Spinal cord (tissue), 10 donors: ENCODE measurements at places on chromosomes 1 and 21. TPM values are rescaled to one million over a fixed set of nuclear protein-coding genes. Genes with fewer than 3 reads are reported as not detected.
A peak's percentile ranks its signal among the peaks of the same experiment; 100 is the strongest.

SPRR1B gene
- polyA plus RNA-seq = not detected

GSTM5 gene
- polyA plus RNA-seq = 21.0 TPM

RRP1B gene
- polyA plus RNA-seq = 25.8 TPM

SLFNL1 gene
- polyA plus RNA-seq = 1.4 TPM

RASAL2 gene
- polyA plus RNA-seq = 21.6 TPM

HPDL gene
- polyA plus RNA-seq = 3.3 TPM

SLC6A9 gene
- polyA plus RNA-seq = 143 TPM

PLA2G2A gene
- polyA plus RNA-seq = 0.20 TPM

TCEA3 gene
- 17.8 TPM for polyA plus RNA-seq

CFAP45 gene
- polyA plus RNA-seq = 11.7 TPM

NBPF11 gene
- polyA plus RNA-seq = 17.9 TPM

KRTAP24-1 gene
- not detected for polyA plus RNA-seq

IVL gene
- not detected for polyA plus RNA-seq

OR2T1 gene
- not detected for polyA plus RNA-seq

GRHL3 gene
- polyA plus RNA-seq = 2.9 TPM

HEYL gene
- 9.8 TPM for polyA plus RNA-seq

CALML6 gene
- 0.95 TPM for polyA plus RNA-seq

DPYD gene
- polyA plus RNA-seq = 3.7 TPM

DNA sequence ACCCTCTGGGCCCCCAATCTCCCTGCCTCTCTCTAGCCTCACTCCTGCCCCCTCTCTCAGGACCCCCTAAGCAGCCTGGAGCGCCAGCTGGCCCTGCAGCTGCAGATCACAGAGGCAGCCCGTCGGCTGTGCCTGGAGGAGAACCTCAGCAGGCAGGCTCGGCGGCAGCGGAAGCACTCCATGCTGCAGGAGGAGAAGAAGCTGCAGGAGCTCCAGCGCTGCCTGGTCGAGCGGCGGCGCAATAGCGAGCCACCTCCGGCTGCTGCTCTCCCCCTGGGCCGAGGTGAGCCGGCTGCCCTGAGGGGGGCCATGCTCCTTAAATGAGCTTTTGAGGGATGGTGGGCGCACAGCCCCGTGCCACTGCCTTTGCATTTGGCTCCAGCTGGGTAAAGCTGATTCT lies 6.2 kb downstream of the INAVA start:
- DNase-seq = no peak

DNA sequence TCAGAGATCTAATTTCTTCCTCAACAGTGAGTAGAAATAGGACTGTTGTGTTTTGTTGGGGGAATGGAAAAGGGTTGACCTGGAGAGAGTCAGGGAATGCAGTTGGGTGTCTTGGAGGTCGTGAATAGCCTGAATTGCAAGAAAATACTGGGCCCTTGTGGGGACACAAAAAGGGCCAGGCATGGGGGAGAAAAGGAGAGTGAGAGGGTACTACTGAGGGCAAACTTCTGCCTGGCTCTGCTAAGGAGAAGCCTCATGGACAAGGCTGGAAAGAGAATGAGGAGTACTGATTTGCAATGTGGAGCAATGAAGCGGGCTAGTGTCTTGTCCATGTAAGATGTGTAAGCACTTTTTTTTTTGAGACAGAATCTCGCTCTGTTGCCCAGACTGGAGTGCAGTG lies 96.2 kb upstream of the IRF2BP2 start:
- no peak for DNase-seq

DNA sequence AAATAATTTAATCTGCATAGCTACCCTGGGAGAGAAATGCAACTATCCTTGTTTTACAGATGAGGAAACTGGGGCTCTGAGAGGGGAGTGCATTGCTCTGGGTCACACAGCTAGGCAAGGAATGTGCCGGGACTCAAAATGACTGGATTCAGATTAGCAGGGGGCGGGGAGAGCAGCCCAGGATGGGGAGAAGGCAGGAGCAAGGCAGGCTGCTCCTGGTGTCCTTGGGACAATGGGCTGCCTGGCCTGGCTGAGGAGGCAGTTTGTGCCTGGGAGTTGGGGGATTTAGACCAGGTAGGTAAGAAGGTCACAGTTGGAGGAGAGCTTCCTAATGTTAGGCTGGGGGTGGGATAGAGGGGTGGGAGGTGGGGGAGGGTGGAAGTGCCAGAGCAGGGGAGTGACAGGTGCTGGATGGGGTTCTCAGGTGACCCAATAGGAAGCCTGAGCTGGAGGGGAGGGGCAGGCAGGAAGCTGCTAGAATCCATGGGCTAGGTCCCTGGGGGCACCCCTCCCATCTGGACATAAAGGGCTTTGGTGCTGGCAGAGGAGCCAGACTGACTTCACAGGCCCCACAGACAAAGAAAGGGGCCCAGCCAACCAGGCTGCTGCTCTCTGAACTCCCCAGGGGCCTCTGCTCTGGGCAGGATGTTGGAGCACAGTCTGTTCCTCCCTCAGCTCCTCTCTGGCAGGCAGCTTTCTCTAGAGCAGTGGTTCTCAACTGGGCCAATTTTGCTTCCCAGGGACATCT lies 29.0 kb downstream of the TRIM62 start:
- peak; percentile 42 for DNase-seq

- peak; percentile 43 for DNase-seq
Observed at GRCh38 chr1:215637041-215637573, 70.0 kb downstream of the KCTD3 start.

DNA sequence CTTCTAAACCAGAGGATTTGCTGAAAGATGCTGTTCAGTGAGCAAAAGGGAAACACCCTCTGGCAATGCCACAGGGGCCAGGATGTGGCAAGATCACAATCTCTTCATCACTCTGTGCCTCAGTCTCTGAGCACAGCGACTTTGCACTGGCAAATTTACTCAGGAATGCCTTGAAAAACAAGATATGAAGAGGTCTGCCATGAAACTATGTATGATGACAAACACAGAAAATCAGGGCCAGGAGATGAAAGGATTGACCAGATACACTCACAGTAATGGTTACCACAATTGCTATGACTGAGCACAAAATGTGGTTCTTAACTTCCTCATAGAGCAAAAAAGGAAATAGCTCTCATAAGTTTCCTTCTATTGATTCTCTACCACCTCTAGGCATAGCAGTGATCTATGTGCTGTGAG lies 5.8 kb downstream of the TTC13 start:
- no peak for DNase-seq

- no peak for DNase-seq
Observed at GRCh38 chr1:202568410-202568809, 141.8 kb downstream of the SYT2 start.

GRCh38 chr1:89831462-89832120 lies 10.8 kb downstream of the LRRC8D start:
- peak; percentile 53 for DNase-seq

- no peak for DNase-seq
Observed at GRCh38 chr1:156559086-156559796, 13.1 kb downstream of the IQGAP3 start.

DNA sequence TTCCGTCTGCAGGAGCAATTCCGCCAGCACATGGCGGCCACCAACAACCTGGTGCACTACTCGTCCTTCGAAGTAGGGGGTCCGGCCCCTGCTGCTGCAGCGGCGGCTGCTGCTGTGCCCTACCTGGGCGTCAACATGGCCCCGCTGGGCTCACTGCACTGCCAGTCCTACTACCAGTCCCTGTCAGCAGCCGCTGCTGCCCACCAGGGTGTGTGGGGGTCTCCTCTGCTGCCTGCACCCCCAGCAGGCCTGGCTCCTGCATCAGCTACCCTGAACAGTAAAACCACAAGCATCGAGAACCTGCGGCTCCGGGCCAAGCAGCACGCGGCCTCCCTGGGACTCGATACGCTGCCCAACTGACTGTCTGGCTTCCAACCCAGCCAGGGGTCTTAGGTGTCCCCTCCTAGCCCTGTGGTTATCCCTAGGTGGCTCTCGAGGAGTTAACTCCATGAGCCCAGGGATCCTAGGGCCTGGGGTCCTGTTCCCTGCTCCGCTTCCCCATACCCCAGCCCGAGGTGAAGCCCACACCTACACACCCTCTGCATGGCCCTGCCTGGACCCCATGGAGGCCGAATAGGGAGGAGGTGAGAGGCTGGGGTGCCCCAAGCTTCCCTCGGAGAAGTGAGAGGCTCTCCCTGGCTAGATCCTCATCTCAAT lies 22.6 kb downstream of the DMBX1 start:
- no peak for DNase-seq

- no peak for DNase-seq
Observed at GRCh38 chr1:213457186-213457585, 406.1 kb downstream of the RPS6KC1 start.

DNA sequence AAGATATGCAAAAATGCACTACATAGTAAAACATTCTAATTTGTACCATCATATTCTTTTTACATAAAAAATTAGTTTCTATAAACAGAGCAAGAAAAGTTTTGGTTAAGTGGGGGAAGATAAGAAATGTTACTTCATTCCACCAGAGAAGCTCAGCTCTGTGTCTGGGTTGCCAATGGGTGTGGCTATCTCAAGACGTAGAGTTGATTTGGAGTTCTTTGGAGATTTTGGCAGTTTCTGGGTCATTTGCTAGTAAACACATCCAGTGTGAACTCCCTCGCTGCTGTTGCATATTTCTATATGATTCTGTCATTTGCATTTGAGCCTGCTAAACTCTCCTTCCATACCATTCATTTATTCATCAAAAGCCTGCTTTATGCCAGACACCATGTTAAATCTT lies 7.2 kb downstream of the RGL1 start:
- DNase-seq = no peak

GRCh38 chr1:205301205-205301821 lies 20.2 kb downstream of the NUAK2 start:
- no peak for DNase-seq

DNA sequence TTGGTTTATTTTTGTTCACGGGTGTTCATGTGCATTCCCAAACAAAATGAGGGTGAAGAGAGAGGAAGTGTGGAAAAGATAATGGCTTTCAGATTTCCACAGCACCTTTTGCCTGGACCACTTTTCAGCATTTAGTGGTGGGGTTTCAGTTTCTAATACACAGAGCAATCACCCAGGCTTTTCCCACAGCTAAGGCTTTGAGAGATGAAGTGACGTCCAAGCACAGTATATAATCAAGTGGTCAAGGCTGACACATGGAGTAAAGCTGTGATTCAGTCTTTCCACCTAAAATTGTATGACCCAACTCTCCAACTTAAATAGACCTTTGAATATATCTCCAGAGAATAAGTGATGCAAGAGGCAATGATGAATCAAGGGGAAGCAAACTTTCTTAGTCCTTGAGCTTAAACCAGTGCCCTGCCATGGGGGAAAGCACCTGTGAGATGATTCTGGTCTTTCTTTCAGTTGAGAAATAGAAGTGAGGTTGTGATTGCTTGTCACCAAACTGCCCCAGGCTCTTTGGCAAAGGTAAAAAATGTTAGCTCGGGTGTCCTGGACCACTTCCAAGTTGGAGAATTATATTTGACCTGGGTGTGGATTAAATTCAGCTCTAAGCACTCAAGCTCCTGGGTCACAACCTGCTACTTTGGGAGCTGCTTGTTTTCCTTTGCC lies 2.4 kb upstream of the PIK3R3 start:
- no peak for DNase-seq

DNA sequence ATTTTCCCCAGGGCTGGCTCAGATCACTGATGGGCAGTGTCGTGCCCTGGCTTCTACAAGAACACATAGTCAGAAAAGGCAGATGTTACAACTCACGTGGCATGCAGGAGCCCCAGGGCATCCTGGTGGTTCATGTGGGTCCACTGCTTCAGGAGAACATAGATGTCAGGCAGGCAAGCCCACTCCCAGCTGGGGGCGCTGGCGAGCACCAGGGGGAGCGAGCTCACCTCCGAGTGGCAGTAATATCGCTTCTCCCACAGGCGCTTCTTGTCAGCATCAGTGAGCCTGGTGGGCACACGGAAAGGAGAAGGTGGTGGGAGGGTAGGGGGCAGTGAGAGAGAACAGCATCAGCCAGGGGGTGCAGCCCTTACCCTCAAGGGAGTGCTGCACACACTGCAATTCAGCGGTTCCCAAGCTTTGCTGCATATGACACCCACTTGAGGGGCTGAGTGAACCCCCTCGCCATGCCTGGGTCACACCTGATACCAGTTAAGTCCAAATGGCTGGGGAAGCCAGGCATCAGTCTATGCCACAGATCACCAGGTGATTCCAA lies 34.3 kb upstream of the PPP1R15B start:
- no peak for DNase-seq

DNA sequence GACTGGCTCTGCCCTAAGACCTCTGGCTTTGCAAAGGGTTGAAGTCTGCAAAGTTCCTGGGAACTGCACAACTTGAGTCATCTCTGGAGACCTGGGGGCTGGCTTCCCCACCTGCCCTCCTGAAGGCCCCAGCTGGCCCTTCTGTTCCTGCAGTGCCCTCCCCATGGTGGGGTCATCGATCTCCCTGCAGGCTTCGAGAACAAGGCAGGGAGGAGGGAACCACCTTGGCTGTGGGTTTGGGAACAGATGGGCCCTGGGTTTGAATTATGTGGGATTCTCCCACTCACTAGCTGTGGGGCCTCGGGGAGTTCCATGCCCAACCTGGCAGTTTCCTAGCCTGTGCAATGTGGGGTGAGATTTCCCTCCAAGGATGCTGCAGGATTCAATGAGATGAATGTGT lies 310.2 kb downstream of the PTPRU start:
- DNase-seq = no peak

- no peak for DNase-seq
Observed at GRCh38 chr1:22826604-22827580, 116.3 kb downstream of the EPHB2 start.

- DNase-seq = no peak
Observed at GRCh38 chr1:91591175-91591974, 90.7 kb downstream of the CDC7 start.

DNA sequence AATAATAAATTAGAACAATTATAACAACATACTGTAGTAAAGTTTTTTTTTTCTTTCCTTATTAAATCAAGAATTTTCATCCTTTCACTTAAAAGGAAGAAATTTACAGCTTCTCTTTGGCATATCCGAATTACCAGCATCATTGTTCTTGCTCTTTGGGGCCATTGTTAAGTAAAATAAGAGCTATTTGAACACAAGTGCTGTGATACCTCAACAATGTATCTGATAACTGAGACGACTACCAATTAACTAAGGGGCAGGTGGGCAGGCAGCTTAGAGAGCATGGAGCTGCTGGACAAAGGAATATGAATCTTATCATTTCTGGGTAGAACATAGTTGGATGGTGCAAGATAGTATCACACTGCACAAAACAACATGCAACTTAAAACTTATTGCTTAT lies 719.9 kb upstream of the TMPRSS15 start:
- DNase-seq = no peak

GRCh38 chr1:234911787-234912186 lies 216.8 kb downstream of the TOMM20 start:
- no peak for DNase-seq

DNA sequence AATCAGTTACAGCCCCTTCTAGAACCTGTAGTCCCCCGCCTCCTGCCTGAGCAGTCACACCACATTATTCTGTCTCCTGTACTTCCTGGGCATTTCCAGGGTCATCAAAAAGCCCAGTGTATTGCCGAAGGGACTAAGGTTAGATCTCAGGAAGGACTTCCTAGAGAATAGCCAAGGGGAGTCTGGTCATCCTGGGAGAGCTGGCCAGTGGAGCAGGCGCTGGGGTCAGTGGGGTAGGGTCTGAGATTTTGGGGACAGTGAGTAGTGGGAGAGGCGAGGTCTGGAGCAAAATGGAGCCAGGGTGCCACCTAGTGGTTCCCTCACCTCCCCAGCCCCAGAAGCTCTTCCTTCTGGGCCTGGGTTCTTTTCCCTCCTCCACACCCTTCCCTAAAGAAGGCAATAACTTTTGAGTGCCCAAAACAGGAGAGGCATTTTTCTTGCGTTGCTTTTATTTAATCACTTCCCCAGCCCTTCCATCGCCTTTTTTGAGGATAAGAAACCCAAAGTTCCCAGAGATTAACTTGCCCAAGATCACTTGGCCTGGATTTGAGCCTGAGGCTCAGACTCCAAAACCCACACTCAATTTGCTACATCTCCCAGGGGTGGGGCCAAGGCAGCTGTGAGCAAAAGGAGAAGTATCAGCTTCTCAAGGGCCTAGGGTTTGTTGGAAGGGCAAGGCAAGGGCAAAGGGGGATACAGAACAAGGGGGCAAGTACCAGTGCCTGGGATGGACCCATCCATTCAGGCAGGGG lies 7.3 kb upstream of the PMVK start:
- DNase-seq = no peak
